ENCODE measurements at places on chromosomes 4 and X.

GRCh38 chr4:77344001-77344400 is 187.0 kb downstream of the CCNG2 start:
- DNase-seq = no peak

DNA sequence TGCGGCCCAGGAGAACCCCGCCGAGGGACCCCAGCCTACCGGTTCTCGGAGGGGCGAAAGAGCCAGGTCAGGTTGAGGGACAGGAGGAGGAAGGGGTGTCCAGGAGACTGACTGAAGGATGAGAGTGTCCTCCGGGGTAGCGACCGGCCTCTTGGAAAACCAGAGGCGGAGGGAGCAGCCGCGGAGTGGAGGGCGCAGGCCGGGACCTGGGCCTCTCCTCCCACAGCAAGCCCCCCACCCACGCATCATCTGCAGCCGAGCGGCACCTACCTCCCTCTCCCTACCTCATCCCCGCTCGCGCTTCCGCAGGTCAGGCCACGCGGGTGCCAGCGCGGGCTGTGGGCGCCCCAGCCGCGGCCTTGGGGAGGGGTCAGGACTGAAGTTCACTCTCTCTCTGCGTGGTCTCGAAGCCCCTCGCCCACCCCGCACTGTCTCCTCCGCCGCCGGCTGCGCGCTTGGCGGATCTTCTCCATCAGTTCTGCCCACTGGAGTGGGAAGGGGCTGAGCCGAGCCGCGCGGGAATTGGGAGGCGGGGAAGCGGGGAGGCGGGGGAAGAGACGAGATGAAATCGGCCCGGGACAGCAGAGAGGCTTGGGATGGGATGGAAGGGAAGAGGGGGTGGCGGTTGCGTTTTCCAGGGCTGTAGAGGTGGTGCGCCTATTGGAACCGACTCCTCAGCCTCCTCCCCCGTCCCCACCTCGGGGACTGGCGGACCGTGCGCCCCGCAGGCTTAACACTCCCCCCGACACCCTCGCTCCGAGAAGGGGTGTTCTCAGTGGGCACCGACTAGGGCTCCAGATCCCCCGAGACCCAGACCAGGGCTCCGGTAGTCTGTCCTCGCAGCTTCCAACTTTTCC is 1.8 kb downstream of the NLGN4X start:
- DNase-seq = no peak

GRCh38 chr4:114423582-114423981 is 175.0 kb upstream of the UGT8 start:
- no peak for DNase-seq

GRCh38 chr4:173174594-173175012 is 6.0 kb downstream of the GALNT7 start:
- DNase-seq = no peak

DNA sequence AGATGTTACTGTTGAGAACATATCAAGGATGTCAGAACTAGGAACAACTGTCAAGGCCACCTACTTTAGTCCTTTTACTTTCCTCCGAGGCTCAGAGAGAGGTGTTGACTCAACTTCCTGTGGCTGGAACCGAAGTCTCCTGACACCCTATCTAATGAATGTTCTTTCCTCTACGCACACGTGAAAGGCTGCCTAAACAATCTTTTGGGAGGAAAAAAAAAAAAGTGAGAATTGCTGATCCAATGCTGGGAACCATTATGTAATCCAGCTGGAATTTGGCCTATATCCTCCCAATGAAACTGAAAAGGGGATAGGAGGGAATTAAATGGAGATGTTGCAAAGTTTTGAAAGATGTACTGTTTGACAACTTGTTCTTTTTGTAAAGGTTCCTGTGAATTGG is 8.3 kb upstream of the MAP7D3 start:
- DNase-seq = peak; percentile 16

DNA sequence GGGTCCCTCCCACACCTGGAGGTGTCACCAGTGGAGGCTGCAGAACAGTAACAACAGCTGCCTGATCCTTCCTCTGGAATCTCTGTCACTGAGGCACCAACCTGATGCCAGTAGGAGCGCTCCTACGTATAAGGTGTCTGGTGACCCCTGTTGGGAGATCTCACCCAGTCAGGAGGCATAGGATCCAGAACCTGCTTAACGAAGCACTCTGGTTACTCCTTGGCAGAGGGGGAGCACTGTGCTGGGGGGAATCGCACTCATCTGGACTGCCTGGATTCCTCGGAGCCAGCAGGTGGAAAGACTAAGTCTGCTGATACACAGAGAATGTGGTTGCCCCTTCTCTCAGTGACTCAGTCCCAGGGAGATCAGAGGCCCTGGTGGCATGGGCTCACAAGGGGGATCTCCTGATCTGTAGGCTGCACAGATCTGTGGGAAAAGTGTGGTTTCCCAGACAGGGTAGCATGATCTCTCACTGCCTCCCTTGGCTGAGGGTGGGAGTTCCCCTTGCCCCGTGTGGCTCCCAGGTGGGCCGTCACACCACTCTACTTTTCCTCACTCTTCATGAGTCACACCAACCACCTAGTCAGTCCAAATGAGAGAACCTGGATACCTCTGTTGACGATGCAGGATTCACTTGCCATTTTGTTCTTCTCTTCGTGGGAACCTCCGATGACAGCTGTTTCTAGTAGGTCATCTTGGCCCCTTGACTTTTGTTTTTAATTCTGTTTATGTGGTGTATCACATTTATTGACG is 305.9 kb downstream of the IDS start:
- no peak for DNase-seq
